SW 1271 (cell line): ENCODE measurements at places on chromosomes 3 and 15.

DNA sequence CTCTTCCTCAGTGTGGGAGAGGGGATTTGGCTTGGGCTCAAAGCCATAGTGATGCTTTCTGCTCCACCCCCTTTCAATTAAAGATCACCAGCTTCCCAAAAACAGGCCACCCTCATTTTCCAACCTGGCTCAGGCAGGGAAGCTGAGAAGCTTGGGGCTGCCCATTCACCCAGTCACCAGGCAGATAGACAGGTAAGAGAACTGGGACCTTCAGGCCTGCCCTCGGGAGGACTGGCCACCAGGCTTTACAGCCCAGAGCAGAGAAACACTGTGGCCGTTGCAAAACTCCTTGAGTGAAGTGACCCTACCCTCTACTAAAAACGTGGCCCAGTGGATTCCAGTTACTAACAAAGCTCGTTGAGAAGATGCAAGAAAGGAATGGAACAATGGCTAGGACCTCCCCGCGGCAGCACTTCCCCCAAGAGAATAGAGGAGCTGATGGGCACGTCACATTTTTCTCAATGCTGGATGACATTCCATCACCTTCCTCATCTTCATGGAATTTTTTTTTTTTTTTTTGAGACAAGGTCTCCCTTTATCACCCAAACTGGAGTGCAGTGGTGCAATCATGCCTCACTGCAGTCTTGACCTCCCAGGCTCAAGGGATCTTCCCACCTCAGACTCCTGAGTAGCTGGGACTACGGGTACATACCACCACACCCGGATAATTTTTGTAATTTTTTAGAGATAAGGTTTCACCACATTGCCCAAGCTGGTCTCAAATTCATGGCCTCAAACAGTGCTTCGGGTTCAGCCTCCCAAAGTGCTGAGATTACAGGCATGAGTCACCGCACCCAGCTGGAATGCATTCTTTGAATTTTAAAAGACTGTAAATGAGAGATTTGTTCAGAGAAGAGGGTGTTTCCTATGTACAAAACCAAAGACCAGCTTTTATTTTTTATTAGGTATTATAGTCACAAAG, 37.9 kb downstream of the LIPC start:
- DNase-seq: peak; percentile 96

- DNase-seq: no peak
These were observed 12.3 kb upstream of the KLF15 start for GRCh38 chr3:126369490-126369889.

DNA sequence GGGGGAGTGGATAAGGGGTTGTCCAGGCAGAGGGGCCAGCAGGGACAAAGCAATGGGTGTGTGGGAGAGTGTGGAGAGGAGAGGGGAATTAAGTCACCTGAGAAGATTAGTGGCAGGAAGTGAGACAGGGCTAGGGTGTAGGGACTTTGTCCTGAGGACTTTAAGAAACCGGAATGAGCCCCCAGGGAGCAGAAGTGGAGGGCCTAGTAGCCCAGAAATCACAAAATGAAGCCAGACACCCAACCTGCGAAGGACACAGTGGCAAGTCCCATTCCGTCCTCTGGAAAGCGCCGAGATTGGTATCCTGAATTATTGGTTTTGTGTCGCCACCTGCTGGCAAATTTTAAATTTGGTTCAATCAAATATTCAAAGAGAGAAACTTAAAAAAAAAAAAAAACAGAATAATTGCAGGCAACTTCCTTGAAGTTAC, 78.0 kb upstream of the SLC25A36 start:
- no peak for DNase-seq

DNA sequence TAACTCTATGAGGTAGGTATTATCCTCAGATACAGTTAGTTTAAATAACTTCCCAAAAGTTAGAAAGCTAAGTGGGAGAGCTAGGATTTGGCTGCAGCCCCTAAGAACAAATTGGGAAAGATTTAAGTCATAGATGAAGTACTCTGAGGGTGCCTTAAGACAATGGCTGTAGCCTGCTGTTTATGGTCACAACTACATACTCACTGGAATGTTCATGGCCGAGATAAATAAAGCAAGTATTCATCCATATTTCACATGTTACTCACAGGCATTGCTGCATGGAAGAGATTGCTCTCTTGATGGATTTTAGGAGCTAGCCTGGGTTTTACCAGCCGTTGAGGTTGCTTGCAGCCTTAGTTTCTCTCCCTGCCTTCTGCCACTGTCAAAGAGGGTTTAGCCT, 145.0 kb downstream of the CMSS1 start:
- no peak for DNase-seq

- no peak for DNase-seq
These were observed 95.8 kb upstream of the ABHD17C start for GRCh38 chr15:80599359-80599758.

DNA sequence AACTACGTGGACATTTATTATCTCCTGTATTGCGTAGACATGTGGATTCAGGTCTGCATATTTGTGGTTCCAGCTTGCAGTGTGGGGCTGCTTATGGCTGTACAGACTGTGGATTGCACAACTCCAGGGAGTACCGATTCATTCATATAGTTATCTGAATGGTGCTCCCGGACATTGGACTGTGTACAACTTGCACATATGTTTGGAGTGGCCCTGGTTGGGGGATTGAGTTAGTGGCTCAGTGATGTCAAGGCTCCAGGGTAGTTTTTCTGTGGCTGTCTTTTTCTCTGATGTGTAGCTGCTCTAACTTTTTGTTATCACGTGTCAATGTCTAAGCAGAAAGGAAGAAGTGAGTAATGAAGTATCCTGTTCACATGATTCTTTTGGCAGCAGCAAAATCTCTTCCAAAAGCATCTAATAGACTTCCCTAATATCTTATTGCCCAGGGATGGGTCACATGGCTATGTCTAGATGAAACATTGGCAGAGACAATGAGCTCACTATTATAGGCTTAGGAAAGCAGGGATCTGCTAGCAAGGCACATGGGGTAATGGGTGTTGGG, 15.8 kb downstream of the ST3GAL6 start:
- no peak for DNase-seq

- no peak for DNase-seq
These were observed 201.9 kb downstream of the WNT5A start for GRCh38 chr3:55285156-55285555.

DNA sequence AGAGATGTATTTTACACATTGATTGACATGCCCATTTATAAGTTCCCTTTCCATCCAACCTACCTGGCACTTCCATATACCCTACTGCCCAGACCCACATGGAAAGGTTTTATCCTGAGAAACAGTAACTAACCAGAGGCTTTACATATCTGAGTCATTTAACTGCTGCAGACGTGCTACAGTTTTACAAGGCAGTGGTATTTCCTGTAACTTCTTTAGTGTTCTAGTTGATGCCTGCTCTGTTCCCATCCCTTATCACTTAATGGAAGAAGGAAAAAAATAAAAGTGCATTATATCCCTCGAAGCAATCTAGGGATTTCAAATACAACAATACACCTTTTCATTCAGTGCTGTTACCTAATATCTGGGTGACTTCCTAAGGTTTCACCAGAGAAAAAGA, 107.1 kb downstream of the TMCO5A start:
- peak; percentile 3 for DNase-seq

GRCh38 chr3:15964605-15965442, 167.0 kb upstream of the ANKRD28 start:
- DNase-seq: no peak

GRCh38 chr3:176584413-176585176, 612.7 kb downstream of the TBL1XR1 start:
- DNase-seq: no peak

DNA sequence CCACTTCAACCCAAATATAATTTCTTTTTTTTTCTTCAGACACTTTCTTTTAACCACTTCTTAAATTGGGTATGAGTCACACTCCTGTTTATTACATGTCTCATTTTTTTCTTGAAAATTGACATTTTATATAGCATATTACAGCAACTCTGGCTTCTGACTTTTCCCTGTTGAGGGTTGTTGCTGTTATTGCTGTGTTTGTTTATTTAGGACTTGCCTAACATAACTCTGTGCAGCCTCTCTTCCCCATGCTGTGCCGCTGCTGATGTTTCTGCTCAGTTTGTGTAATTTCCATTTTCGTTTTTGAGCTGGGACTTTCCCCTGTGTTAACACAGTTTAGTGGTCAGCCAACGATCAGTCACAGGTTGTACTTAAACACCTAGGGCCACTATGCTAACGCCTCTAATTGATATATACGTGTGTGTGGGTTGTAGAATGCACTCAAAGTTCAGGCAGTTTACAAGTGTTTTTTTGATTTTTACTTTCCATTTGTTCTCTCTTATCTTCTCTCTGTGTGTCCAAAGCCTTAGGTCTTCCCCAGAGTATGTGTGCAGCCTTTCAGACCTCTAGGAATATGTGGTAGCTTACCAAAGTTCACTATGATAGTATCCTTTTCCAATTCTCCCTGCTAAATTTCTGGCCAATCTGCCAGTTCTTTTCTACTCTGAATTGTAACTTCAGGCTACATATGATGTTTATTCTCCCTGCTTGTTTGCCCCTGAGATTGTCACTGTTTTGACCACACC, 337.2 kb downstream of the ZBTB20 start:
- no peak for DNase-seq

- DNase-seq: no peak
These were observed 822 bp downstream of the ZNF385D start for GRCh38 chr3:21750080-21750696.

- no peak for DNase-seq
These were observed 116.4 kb upstream of the RAD18 start for GRCh38 chr3:9079676-9080075.

DNA sequence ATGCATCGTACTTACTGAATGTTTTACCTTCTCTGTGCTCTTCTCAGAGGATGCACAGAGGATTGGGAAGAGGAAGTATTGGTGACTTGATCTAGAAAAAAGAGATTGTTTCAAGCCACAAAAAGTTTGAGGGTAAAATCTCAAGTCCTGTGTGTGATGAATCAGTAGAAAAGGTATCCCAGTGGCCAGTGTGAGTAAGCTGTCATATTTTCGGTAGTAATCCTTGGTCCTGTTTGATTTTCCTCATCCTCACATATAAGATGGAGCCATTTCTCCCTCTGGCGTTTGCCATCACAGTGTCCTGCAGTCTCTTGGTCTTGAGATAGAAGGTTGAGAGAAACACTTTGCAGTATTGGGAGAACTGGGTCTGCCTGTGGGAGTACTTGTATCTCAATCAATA, 166.8 kb downstream of the LPP start:
- DNase-seq: no peak

- DNase-seq: no peak
These were observed 521.9 kb downstream of the PLOD2 start for GRCh38 chr3:145639003-145639606.

GRCh38 chr3:5489536-5489935, 302.0 kb downstream of the EDEM1 start:
- no peak for DNase-seq

GRCh38 chr3:98784042-98784441, 20.9 kb downstream of the ST3GAL6 start:
- DNase-seq: no peak

DNA sequence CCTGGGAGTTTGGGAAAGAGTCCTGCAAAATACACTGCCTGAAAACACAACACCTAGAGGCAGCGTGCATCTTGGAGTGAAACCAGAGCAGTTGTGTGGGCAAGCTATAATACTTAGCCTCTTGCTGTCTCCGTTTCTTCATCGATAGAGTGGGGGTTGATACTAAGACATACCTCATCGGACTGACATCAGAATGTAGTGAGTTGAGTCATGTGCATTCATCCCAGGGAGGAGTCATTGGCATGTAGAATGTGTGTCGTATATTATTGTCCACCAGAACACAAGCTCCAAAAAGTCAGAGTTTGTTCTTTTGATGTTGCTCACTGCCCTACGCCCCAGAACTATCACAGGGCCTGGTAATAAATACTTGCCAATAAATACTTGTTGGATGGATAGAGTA, 4.3 kb downstream of the SNTN start:
- no peak for DNase-seq
